GM12865 (cell line): ENCODE measurements at places on chromosomes 1 and 21.
A peak's percentile ranks its signal among the peaks of the same experiment; 100 is the strongest.

DNA sequence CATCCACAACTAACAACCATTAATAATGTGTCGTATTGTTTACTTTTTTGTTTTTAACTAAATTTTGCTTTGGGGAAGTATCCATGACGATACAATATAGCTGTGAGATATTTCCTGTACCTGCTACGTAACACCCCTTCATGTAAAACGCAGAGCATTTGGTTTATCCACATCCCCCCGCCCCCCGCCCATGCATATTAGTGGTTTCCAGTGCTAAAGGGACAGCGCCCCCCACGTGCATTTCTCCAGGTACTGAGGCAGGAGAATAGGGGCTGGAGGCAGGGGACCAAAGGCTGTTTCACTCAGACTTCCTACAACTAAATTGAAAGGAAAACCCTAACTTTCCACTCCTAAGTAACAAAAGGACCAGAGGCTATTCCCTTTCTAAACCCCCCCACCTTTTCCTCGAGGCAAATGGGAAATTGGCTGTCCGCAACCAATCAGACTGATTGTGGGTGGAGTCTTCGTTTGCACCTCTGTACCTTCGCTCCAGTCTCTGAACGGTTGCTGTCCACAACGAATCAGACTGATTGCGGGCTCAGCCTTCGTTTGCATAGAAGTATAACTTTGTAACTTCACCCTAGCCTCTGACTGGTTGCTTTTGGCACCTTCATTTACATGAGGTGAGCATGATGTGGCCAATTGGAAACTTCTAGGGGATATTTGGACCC is 12.2 kb upstream of the RIPK4 start:
- no peak for DNase-seq

DNA sequence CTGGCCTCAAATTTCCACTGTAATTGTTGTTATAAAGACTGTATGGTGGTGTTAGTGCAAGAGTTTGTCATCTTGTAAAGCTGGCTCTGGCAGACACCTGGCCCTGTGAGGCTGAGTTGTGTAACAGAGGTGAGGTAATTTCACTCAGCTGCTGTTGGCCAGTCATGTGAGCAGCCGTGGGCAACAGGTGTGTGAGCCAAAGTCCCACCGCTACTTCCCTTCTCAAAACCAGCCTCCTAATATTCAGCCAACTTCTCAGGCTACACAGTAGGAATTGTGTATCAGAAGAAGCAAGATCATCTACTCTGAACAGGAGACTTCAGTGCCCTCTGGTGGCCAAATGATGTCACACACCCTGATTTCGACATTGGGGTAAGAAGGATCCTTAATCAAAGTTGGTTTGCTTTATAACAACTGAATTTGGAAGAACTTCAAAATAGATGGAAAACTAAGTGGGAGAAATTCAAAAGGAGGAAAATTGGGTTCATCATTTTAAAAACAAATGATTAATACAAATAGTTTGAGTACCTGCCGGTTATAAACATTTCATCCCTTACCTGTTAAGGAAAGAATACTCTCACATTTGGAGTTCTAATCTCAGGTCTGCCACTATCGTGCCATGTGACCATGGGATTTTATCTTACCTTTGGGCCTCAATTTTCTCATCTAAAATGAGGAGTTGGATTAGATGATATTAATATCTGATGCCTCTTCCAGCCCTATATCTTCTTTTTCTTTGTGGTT is 2.6 kb upstream of the CREG1 start:
- peak; percentile 82 for DNase-seq

- peak; percentile 99 for DNase-seq
Observed at GRCh38 chr1:109984456-109985246, at the start of gene AHCYL1. AHCYL1 (plus strand) TSS chr1:109984765; CDS start chr1:109985053, 288 bp downstream.

GRCh38 chr1:46174448-46175231 is at the start of gene TSPAN1:
TSPAN1 (plus strand) TSS chr1:46175087; CDS start chr1:46181108, 6,021 bp downstream.
- no peak for DNase-seq

- no peak for DNase-seq
Observed at GRCh38 chr21:37965088-37965805, 49.0 kb upstream of the KCNJ6 start.
